ENCODE measurements at places on chromosomes 5 and 9.

DNA sequence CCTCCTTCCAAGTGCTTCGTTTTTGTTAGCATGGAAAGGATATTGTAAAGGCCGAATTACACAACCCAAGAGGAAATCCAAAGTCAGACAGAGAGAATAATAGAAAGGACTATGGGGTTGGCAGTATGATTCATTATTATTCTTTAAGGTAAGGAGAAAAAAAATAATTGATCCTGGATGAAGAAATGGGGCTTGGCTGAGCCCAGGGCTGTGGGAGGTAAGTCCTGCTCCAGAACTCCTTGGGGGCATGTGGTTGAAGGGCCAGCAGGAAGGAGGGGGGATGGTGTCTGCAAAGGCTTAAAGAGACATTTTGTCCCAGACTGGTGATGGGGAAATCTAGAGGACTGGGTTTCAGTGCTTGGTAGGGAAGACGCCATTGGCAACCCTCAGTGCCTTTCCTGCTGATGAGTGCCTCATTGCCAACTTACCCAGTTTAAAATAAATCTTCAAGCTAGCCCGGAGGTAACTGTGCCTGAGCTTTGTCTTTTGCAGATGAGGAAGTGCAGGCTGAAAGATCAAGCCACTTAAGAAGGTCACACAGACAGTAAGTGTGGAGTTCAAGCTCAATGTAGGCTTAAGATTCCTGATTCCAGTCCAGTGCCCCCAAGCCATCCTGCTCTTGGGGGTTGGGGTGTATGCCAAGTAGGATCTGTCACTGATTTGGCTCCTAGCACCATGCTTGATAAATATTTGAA lies 30.2 kb downstream of the FOXI1 start:
- DNase-seq, result no peak

- DNase-seq, result no peak
Measured at GRCh38 chr5:131757830-131758519, 38.8 kb downstream of the FNIP1 start.

GRCh38 chr5:43432486-43433375 lies 20.5 kb upstream of the CCL28 start:
- peak; percentile 45 for DNase-seq

GRCh38 chr9:37801287-37801850 lies 772 bp downstream of the DCAF10 start:
- peak; percentile 27 for DNase-seq

- DNase-seq, result no peak
Measured at GRCh38 chr5:62785588-62785987, 207.0 kb downstream of the LRRC70 start.

Measured in fibroblast of skin of back (primary cell).